Ovary (tissue), 10 donors: ENCODE measurements at places on chromosomes 13 and 19. TPM values are rescaled to one million over a fixed set of nuclear protein-coding genes. Genes with fewer than 3 reads are reported as not detected.

Gene KRTDAP
- not detected for polyA plus RNA-seq

Gene FXYD3
- not detected for polyA plus RNA-seq

Gene ZNF541
- 1.8 TPM for polyA plus RNA-seq

Gene CEACAM7
- polyA plus RNA-seq: not detected

Gene ERVK3-1
- polyA plus RNA-seq: 52.5 TPM

Gene MAB21L1
- 0.93 TPM for polyA plus RNA-seq

Gene FSD1
- polyA plus RNA-seq: 0.48 TPM

Gene GJB6
- not detected for polyA plus RNA-seq

Gene CACNG6
- polyA plus RNA-seq: not detected

Gene SOX1
- not detected for polyA plus RNA-seq

Gene ZIC2
- 0.07 TPM for polyA plus RNA-seq

Gene C19orf25
- 1.1 TPM for polyA plus RNA-seq

Gene ADAMTS10
- 37.5 TPM for polyA plus RNA-seq

Gene METTL21C
- 0.08 TPM for polyA plus RNA-seq

Gene MATK
- polyA plus RNA-seq: 0.44 TPM

Gene RXFP2
- polyA plus RNA-seq: not detected

Gene GIPC3
- 0.52 TPM for polyA plus RNA-seq

Gene GPR108
- polyA plus RNA-seq: 34.0 TPM

Gene CAMSAP3
- 1.4 TPM for polyA plus RNA-seq

Gene LSM14A
- polyA plus RNA-seq: 114 TPM

Gene C1QTNF9
- polyA plus RNA-seq: 1.6 TPM

Gene ZNF211
- polyA plus RNA-seq: 8.4 TPM

Gene ZNF20
- 2.4 TPM for polyA plus RNA-seq

Gene PEX11G
- polyA plus RNA-seq: 6.0 TPM

Gene COX7A1
- polyA plus RNA-seq: 36.0 TPM

Gene ELANE
- polyA plus RNA-seq: not detected

Gene INAFM1
- 0.73 TPM for polyA plus RNA-seq

Gene SCN1B
- polyA plus RNA-seq: 10.6 TPM

Gene ZNF575
- 1.7 TPM for polyA plus RNA-seq

Gene MCOLN1
- 20.4 TPM for polyA plus RNA-seq

Gene SIGLEC8
- 0.05 TPM for polyA plus RNA-seq
